ENCODE measurements at places on chromosomes 3 and 15. TPM values are rescaled to one million over a fixed set of nuclear protein-coding genes. Genes with fewer than 3 reads are reported as not detected.

DNA sequence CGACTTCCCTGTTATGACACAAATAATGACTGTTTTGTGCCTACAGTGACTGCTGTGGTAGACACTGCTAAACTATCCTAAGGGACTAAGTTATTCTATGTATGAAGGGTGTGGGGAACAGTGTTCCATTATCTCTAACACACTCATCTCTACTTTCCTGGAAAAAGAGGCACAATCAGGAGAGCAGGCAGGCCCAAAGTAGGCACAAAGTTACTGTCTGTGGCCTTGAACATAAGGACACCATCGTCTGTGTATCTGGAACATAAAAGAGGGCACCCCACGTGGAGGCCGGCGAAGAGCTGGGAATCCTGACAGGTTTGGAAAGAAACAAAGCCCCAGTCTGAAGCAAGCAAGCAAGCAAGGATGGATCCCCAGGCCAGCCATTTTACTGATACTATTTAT, 1.5 kb downstream of the ABCC5 start:
- no peak for DNase-seq

DNA sequence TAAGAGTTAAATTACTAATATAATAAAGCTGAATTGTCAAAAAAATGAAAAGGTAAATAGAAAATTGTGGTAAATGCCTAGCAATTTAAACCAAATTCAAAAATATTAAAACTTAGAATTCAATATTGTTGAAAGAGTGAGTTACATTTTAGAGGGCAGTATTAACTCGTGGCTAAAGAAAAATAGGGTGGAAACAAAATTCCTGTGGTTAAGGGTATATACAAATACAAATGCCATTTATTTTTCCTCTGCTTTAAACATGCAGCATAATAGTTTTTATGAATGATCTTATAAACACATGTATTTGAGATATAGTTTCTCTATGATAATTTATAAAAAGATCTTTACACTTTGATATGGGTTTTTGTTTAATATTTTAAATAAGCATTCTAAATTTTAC, 79.0 kb downstream of the NEDD4 start:
- no peak for DNase-seq

DNA sequence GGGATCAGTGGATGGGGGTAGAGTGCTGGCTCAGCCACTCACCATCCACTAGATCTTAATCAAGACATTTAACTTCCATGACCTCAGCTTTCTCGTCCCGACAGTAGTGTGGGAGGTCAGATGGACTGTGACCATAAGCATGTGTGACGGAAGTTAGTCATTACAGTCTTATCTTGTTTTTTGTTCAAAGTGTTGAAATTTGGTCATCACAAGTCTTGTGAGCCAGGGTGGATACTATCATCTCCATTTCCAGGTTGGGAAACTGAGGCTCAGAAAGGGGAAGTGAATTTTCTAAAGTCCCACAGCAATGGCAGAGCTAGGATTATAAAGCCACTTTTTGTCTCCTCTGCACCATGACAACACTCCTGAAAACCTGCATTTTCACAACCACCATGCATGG, 32.0 kb upstream of the ITGA11 start:
- no peak for DNase-seq

DNA sequence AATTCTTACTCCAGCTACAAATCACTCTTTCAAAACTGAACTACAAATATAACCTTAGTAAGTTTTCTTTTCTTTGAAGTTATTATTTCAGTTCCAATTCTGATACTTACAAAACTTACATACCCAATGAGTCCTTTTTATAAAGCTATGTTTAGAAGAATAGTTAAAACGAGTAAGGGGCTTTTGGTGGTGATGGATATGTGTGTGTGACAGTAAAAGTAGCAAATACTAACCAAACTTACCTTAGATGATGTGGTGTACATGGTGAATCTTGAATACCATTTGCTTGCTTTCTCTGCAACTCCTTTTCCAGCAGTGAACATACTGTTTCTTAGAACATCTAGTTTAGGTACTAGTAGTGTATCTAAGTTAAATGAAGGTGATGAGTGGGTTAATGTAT, 68.4 kb downstream of the SLC24A1 start:
- DNase-seq, result no peak

GRCh38 chr15:87547470-87548181, 708.9 kb downstream of the NTRK3 start:
- DNase-seq, result no peak

DNA sequence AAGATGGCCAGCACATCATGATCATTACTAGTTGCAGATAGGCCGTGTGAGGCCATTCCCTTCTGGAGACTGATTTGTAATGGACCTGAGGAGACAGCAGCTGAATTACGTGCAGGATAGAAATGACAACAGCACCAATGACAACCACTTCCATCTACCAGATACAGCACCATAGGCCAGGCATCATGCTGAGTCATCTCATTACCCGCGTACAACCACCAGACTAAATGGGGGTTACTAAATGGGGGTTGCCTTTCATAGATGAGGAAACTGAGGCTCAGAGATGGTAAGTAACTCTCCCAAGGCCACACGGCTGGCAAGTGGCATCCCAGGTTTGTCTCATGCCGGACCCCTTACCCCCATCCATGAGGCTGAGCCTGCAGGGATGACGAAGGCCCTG, 32.8 kb upstream of the FAM107A start:
- DNase-seq, result no peak

Gene SLC12A1
- not detected for total RNA-seq

Gene FSD2
- not detected for total RNA-seq

DNA sequence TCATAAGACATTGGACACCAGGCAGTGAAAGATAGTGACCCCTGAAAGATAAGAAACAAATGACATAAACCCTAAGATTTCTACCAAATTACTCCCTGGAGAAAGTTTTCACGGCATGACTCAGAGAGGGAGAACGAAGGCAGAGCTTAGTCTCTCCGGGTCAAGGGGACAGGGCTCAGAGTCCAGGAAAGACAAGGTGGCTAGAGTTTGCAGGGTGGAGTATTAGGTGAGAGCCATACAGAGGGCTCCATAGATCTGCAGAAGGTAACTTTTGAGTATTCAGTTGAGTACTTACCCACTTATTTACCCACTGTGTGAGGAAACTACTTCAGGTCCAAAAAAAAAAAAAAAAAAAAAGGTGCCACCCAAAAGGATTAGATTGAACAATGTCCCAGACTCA, 143.2 kb downstream of the C3orf70 start:
- no peak for DNase-seq

DNA sequence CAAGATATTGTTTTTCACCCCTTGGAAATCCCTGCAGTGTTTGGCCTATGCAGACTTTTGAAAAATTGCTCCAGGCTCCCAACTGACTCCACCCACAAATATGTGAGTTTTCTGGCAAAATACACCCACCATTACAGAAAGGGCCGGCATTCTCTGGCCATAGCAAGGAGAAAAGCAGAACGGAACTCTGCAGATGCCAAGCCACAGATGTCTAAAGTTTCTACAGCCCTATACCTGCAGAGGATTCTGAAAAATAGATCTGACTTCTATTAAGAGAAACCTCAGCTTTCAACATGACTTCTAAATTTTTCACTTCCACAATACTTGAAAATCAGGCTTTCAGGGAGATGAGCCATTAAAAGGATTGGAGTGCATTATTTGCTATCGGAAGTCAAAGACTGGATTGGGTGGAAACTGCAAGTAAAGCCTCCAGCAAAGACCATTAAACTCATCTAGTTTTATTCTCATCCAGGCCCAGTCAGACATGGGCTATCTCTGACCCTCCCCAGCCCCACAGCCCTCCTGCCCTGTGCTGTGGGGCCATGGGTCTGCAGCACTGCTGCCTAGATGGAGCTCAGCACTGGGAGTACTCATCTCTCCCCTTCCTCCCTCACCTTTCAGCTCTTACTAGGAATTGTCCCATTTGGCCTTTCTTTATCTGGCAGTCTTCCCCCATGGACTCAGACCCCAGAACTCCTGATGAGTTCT, 243.1 kb upstream of the GOLGA6L4 start:
- no peak for DNase-seq
